Activated CD8-positive, alpha-beta memory T cell treated with anti-CD3 and anti-CD28 coated beads for 24 hours (primary cell): ENCODE measurements at places on chromosomes 1 and 21.

DNA sequence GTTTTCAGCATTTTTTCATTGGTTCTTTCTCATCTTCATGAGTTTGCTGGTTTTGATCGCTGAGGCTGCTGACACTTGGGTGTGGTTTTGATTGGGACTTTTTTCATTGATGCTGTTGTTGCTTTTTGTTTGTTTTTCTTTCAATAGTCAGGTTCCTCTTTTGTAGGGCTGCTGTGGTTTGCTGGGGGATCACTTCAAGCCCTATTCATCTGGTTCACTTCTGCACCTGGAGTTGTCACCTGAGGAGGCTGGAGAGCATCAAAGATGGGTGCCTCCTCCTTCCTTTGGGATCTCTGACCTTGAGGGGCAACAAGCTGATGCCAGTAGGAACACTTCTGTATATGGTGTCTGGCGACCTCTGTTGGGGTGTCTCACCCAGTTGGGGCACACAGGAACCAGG lies 1279.9 kb upstream of the TMPRSS15 start:
- DNase-seq: no peak

DNA sequence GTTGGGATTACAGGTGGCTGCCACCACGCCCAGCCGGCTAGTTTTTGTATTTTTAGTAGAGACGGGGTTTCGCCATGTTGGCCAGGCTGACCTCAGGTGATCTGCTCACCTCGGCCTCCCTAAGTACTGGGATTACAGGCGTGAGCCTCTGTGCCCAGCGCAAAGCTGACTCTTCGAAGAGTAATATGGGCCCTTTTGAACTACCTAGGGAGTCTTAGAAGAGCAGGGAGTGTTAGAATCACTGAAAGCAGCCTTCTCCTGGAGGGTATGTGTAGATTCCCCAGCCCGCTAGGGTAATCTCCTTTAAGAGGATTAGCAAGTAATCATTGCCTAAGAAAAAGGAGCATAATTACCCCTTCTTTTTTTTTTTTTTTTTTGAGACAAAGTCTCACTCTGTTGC lies 6.5 kb upstream of the MAST2 start:
- no peak for DNase-seq

DNA sequence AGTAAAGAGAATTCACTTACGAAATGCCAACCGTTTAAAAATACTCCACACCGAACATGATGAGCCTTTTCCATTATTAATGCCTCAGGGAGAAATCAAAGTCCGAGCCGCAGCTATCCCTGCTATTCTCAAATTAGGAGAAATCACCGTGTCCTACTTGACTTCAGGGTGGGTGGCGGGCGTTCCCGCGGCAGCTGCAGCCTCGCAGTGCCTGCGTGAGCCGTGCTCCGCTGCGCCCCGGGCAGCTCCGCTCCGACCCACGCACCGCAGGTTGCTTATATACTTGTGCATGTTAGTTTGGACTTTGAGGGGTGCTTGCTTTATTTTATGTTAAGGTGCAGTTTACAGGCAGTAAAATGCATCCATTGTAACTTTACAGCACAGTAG lies 35.6 kb upstream of the PCBP3 start:
- peak; percentile 38 for DNase-seq

- peak; percentile 56 for DNase-seq
These were observed 3.0 kb downstream of the SLC19A1 start for GRCh38 chr21:45539046-45539795.

DNA sequence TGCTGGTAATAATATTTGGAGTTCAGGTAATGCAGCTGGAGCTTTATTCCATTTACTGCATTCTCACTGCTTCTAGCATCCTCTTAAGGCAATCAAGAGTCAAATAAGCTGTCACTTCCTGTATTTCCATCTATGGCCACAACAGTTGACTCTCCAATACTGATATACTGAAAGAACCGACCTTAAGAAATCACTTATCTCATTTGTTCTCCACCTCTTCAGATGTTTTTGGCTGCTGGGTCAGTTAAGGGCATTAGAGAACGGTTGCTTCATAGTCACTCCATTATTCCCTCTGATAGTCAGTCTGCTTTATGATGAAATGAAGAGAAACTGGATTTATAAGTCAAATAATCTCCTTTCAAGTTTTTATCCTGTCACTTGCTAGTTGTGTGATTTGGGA lies 14.2 kb upstream of the RGS4 start:
- DNase-seq: no peak
